Amygdala (tissue), 56 donors: ENCODE measurements at places on chromosomes 11 and 22.

- DNase-seq = no peak
Measured at GRCh38 chr22:39439170-39439569, 17.6 kb upstream of the MGAT3 start.

DNA sequence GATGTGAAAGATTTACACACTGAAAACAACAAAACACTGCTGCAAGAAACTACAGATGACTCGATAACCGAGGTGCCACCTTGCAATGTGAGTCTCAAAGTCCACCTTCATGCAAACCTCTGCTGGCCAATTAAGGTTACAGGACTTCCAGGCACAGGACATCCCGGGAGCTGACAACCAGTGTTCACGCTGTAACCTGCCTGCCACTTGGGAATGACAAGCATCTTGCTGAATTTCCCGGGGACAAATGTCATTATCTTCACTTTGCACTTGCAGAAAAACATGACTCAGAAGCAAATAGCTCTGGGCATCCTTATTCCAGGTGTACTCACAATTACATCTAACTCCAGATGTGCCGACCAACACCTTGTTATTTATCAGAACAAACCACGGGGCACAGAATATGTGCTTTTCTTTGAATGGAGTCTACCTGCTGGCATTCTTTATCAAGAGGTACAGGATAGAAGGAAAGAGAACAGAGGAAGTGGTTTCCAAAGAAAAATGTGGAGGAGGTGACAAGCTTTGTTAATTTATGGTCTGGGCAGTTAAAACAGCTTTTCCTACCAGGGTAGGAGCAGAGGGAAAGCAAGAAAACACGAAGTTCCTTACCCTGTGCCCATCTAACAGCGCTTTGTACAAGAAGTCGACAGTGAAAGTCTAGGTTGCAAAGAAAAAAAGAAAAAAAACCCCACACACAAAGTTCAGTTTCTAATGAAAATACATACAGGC lies 72.3 kb downstream of the SHANK2 start:
- DNase-seq = no peak

- no peak for DNase-seq
Measured at GRCh38 chr11:68509066-68509465, 48.5 kb downstream of the PPP6R3 start.

DNA sequence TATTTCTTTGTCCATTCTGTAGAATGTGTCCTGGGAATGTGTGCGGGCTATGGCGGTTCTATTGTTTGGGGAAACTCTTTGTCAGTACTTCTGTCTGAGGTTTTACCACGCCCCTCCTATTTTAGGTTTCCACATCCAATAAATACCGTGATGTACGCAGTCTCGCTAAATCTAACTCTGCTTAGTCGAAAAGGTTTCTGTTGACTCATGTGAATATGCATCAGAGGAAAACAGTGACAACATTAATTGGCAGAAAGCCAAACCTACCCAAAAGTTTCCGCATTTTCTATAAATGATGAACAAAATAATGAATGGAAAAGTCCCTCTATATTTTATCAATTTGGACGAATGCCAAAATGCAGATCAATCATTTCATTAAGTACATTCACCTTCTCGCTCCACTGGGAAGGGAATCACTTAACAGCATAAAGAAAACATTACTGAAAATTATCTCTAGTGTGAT lies 143.4 kb downstream of the MAML2 start:
- DNase-seq = no peak

- DNase-seq = no peak
Measured at GRCh38 chr11:110069158-110069737, 23.9 kb upstream of the ZC3H12C start.

DNA sequence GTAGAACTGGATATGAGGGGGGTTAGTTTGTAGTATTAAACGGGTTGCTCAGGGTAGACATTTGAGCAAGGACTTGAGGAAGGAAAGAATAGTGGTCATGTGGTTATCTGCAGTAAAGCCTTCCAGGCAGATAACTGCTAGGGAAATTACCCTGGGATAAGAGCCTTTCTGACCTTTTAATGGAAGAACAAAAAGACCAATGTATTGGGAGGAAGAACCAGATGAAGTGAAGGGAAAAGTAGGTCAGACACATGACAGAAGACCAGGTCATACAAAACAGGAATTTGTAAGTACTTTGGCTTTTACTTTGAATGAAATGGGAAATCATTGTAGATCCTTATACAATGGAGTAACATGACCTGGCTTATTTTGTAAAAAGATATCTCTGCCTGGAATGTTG lies 241.9 kb upstream of the CTSC start:
- no peak for DNase-seq

DNA sequence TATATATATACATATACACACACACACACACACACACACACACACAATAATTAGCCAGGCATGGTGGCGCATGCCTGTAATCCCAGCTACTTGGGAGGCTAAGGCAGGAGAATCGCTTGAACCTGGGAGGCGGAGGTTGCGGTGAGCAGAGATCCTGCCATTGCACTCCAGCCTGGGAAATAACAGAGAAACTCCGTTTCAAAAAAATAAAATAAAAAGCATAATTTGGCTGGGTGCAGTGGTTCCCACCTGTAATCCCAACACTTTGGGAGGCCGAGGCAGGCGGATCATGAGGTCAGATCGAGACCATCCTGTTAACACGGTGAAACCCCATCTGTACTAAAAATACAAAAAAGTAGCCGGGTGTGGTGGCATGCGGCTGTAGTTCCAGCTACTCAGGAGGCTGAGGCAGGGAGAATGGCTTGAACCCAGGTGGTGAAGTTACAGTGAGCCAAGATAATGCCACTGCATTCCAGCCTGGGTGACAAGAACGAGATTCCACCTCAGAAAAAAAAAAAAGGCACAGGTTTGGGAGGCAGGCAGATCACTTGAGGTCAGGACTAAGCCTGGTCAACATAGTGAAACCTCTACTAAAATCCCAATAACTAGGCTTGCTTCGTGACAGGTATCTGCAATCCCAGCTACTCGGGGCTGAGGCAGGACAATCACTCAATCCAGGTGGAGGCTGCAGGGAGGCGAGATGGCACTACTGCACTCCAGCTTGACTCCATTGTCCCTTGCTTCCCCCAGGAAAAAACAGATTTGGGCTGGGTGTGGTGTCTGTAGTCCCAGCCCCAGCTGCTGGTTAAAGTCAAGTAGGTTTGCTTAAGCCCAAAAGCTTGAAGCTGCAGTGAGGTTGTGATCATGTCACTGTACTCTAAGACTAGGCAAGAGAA lies 11.8 kb upstream of the WDR74 start:
- no peak for DNase-seq

DNA sequence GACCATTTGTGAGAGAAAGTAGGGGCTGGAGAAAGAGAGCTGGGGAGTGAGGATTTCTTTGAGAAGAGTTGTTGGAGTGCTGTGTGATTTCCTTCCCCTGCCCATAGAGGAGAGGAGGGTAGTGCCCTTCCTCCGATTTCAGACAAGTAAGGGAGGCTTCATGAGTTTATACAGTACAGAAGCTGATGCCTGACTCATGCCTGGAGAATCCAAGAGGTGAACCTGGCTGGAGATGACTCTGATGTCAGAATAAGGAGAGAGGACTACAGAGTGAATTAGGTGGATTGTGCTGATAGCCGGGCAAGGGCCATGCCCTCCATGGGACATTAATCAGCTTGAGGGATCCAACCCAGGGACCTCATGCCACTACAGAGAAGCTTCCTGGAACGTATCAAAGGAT lies 91.6 kb downstream of the FAR1 start:
- no peak for DNase-seq

DNA sequence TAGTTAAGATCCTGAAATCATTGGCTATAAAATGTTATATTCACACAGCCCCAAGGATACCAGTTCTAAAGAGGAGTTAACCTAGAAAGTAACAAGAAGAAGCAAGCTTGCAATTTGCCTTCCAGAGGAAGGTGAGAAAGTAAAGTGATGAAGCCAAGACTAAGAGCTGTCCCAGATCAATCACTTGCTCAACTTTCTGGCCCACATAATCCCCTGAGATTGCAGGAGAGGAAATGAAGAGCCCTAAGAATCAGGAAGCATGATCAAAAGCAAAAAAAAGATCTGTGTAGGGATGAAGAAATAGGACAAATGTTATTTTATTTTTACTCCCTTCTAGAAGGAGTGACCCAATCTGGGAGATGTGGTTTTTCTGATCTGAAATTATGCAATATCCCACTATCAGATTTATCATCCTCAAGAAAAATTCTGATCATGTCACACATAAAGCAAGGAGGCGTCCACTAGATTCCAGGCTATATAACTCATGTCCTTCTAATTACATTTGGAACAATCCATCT lies 180.3 kb upstream of the GUCY1A2 start:
- DNase-seq = no peak

DNA sequence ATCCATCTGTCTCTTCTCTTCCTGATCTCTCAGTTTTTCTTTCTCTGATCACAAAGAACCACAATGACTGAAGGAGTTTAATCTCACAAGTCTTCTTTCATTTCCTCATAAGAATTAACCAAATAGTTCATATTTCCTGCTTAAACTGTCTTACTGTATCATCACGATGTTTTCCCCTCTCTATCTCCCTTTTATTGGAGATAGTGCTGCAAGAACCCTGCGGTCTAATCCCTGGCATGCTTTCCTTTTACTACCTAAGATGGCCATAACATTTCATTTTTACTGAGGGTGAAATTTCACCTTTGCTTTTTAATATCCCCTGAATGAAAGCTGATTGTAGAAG lies 28.9 kb downstream of the CARD18 start:
- DNase-seq = no peak

GRCh38 chr11:7603031-7603781 lies 70.1 kb downstream of the CYB5R2 start:
- no peak for DNase-seq

DNA sequence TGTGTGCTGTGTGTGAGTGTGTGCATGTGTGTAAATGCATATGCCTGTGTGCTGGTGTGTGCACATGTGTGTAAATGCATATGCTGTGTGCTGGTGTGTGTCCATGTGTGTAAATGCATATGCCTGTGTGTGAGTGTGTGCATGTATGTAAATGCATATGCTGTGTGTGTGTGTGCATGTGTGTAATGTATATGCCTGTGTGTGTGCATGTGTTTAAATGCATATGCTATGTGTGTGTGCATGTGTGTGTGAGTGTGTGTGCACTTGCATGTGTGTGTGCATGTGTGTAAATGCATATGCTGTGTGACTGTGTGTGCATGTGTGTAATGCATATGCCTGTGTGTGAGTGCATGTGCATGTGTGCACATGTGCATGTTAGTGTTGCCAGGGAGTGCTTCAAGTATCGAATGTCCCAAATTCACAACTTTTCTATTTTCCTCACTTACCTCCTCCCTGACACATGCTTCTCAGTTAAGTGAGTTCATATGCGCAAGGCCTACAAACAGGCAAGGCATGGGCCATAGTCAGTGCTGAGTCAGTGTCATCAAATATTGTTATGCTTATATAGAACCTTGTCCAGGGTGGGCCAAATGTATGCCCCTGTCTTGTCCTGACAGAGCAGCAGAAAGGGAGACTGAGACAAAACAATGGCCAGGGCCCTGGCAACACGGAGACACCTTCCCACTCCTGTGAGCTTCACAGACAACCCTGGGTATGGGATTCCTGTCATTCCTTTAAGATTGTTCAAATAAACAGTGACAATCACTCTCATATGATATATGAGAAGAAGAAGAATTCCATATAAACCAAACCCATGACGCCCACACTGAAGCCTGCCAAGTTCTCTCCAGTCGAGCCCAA lies 38.6 kb downstream of the GGTLC2 start:
- DNase-seq = no peak
